Stimulated activated CD8-positive, alpha-beta memory T cell treated with anti-CD3 and anti-CD28 coated beads, Interleukin-15, amount 100 ng/mL, for 4 hours (primary cell): ENCODE measurements at places on chromosomes 4 and X.

DNA sequence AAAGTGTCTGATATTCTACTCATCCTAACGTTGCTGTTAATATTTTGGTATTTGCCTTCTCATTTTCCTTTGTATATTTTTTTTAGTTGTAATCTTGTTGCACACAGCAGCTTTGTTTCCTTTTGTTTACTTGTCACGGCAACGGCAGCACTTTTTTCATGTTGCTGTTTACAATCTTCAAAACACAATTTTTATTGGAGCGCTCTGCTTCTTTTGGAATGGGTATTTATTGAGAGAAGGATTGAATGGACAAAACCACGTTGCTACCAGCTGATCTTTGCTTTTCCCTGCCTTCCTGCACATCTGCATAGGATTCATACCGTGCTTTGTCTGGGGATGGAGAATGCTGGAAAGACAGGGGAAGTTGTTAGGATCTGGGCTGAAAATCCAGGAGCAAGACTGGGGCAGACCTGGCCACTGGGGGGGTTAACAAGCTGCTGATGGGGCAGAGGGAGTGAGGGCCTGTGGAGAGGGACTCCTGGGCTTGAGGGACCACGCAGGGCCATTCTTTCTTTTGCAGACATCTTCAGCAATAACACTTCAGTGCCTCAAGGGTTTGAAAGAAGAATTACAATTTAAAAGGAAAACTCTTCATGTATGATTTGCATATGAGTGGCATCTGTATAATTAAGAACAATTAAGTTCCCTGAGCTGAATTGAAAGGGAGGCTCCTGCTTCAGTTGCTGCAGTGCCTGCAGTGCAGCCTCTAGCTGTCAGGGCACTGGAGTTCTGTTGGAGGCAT, 69.8 kb downstream of the TMEM131L start:
- DNase-seq, result no peak

DNA sequence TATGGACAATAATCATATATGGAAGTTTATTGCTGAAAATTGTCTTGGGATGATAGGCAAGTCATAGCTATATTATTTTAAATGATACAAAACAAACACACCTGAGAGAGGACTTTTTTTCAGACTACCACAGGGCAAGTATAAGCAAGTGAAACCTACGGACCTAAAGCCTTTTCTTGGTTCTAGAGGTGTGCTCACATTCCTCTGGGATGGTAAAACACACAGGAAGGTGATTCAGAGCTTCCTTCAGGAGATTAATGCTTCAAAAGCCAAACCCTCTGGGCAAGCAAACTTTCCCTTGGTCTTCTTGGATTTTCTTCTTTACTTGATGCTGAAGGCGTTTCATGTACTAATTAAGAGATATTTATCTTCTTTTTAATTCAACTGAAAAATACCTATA, 60.1 kb upstream of the ACSL4 start:
- DNase-seq, result no peak

GRCh38 chr4:174592256-174592984, 70.1 kb upstream of the HPGD start:
- no peak for DNase-seq

GRCh38 chr4:120714417-120715010, 208.0 kb downstream of the PRDM5 start:
- no peak for DNase-seq

GRCh38 chr4:41509451-41509866, 28.5 kb upstream of the LIMCH1 start:
- DNase-seq, result no peak

DNA sequence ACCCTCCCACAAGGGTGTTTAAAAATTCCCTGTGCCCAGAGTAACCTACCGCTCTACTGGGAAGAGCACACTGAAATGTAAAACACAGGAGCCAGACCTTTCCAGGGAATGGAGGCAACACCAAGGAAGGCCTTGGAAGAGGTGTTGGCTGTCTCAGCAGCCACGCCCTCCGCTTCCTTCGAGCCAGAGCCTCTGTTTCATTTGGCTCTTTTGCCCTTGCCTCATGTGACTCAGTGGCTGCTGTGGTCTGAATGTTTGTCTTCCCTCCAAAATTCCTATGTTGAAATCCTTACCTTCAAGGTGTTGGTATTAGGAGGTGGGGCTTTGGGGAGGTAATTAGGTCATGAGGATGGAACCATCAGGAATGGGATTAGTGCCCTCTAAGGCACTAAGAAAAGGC, 11.3 kb downstream of the SCD5 start:
- DNase-seq, result no peak

DNA sequence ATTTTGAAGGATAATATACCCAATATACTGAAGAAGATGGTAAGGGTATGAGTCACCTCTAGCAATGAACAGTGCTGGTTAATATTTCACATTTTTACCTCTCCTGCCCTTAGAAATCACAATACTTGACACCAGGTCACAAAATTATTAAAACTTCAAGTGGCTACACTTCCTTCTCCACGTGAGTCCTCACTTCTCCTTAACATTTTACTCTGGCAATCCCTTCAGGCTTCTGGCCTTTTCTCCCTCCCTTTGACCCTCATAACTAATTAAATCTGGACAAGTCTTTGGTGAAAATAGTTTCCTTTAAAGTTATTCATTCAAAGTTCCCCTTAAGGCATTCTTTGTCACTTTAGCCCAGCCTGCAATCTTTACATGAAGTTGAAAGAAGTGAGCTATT, 190.4 kb downstream of the UNC5C start:
- no peak for DNase-seq

DNA sequence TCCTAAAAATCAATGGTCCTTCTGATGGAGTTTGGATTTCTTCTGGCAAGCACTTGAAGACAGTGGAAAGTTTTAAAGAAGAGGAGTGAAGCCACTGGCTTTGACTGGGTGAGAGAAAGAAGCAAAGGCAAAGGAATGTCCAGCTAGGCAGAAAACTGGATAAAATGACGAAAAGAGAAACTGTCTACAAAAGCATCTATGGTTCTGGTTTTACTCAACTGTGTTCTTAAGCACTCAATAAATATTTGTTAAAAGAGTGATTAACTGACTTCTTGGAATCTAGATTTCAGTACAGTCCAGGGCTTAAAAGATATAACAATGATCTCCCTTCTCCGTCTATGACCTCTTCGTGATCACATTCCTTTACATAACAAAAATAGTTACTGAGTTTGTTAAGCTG, 52.4 kb downstream of the PACRGL start:
- DNase-seq, result no peak

DNA sequence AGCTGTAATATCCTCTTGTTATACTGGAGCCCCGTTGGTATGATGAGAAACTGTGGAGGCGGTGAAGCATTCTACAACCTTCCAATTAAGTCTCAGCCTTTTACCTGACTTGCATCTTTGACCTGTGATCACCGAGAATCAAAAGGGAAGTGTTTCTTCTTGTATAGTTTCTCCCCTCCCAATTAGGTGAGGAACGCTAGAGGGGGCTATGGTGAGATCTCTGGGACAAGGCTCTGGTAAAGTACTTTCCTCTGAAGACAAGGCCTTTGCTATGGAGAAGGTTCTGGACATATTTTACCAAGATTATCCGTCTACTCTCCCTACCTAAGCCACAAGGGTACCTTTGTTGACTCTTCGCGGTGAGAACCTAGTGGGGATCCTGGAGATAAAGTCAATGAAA, 111.3 kb downstream of the CBLL2 start:
- DNase-seq, result no peak

- DNase-seq, result no peak
These were observed 110.0 kb downstream of the CBR4 start for GRCh38 chr4:168900080-168900479.

DNA sequence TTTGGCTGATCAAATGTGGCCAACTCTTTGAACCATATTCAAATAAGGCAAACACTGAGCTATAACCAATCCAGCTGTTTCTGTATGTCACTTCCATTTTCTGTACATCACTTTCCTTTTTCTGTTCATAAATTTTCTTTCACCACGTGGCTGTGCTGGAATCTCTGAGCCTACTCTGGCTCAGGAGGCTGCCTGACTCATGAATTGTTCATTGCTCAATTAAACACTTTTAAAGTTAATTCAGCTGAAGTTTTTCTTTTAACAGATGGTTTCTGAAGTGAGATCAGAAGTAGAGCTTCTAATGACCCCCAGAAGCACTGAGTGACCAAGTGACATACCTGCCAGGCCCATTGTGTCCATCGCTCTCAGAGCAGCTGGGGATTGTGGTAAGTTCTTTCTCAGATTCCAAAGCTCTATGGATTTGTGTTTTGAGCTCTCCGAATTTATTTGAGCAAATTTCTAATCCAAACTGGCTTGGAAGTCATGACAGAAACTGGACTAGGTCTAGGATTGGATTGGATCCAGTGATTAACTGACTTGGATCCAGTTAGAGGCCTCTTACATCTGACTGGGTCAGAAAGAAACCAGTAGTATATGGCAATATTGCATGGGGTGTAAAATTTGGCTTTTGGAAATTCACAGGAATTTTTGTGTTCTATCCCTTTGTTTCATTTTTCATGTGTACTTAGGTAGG, 121.2 kb upstream of the BANK1 start:
- no peak for DNase-seq

DNA sequence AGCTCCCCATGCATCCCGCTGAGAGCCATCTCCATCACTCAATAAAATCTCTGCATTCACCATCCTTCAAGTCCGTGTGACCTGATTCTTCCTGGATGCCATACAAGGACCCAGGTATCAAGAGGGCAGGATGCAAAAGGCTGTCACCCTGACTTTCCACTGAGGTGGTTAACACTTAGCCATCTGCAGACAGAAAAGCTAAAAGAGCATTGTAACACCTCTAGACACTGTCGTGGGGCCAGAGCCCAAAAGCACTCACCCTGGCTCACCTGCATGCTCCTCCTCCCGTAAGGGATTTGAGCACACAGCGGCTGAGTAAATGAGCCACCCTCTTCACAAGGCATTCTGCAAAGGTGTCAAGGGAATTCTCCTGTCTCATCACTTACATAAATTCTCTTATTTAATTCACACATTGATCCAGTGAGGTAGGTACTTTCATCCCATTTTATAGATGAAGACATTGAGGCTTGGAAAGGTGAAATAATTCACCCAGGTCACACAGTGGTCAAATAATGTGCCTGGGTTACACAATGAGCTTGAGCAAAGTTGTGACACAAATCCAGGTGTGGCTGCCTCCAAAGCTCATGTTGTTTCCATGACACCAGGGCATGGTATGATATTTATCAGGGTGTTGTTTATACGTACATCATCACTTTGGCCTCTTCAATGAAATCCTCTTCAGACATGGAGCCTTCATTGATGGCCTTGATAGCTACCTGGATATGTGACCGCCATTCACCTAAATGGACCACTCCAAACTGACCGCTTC, 48.0 kb downstream of the TXK start:
- no peak for DNase-seq

DNA sequence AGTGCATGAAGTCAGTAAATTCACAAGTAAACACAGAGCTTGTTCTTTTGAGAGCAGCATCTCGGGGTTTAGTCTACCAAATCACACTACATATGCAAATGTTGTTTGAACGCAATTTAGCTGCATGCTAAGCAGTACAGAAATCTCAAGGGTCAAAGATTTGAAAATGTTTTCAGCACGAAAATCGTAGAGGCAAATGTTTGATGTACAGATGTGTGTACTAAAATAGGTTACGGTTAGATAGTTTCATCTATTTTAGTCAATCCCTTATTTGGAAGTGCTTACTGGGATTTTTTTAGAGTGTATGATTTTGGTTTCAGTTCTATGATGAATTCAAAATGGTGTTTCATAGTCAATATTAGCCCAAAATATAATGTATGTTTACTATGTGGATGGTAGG, 1928.2 kb upstream of the TENM3 start:
- no peak for DNase-seq

DNA sequence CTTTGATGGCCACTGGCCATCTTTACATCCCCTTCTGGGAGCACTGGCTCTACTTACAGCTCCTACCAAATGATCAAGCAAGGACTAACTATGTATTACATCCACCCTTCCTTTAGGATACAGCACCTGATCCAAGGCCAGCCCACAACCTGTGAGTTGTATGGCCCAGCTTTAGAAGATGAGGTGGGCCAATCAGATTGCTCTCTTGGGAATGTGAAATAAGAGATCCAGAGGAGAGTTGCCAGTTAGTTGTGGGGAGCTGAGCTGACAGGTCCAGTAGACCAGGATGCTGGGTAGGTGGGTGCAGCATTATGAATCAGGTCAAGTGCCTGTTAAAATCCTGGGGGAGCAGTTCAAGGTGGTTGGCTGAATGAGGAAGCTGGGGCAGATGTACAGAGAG, 111.5 kb downstream of the GNL3L start:
- no peak for DNase-seq

DNA sequence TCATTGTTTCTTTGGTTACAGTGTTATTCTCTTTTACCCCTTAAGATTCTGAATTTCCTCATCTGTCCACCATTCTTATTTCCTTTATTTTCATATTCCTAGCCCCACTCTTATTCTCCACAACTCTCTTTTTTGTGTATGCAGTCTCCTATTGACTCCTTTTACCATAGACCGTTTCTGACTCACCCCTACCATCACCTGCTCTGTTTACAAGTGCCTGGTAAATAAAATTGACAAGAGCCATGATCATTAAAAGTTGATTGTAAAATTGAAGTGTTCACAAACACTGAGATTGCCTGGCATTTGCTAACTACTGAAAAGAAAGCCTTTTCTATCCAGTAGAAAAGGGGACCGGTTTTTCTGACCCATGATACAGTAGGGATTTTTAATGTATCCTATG, 54.4 kb downstream of the MRPL1 start:
- no peak for DNase-seq

DNA sequence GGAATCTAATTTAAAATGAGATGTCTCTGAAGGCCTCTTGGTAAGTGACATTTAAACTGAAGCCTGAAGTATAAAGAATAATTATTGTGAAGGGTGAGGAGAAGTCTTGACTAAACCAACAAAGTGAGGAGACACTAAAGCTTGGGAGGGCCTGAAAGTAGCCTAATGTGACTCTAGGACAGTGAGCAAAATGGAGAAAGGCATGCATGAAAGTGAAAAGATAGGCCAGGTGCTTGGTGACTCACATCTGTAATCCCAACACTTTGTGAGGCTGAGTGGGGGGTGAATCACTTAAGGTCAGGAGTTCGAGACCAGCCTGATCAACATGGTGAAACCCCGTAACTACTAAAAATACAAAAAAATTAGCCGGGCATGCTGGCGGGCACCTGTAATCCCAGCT, 46.9 kb upstream of the SMARCAD1 start:
- DNase-seq, result no peak

GRCh38 chr4:11427121-11427996, 1.3 kb downstream of the HS3ST1 start:
- DNase-seq, result no peak

GRCh38 chr4:155639704-155640523, 26.7 kb upstream of the GUCY1A1 start:
- no peak for DNase-seq

- DNase-seq, result no peak
These were observed 16.2 kb downstream of the RCHY1 start for GRCh38 chr4:75498041-75498440.
